HS-27A (cell line): ENCODE measurements at places on chromosomes 1 and 21.

DNA sequence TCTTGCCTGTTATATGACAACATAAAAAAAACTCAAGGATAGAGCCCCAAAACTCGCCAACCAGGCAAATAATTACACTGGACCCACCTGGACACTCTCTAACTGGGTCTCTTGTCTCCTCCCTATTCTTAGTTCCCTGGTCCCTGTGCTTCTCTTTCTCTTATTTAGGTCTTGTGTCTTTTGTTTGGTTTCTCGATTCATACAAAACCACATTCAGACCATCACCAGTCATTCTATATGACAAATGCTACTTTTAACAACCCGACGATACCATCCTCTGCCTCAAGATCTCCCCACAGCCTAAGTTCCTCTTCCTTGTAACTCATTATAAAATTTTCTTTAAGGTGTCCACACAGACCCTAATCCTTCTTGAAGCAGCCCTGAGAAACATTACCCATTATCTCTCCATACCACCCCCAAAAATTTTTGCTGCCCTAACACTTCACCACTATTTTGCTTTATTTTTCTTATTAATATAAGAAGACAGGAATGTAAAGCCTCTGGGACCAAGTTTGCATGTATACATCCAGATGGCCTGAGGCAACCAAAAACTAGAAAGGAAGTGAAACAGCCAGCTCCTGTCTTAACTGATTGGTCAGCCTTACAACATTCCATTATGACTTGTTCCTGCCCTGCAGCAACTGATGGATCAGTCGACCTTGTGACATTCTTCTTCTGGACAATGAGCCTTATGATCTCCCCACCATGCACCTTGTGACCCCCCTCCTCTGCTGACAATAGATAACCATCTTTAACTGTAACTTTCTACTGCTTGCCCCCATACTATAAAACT lies 638.2 kb downstream of the AMY1C start:
- DNase-seq = no peak

GRCh38 chr21:39097335-39097861 lies 85.9 kb downstream of the PSMG1 start:
- no peak for DNase-seq

DNA sequence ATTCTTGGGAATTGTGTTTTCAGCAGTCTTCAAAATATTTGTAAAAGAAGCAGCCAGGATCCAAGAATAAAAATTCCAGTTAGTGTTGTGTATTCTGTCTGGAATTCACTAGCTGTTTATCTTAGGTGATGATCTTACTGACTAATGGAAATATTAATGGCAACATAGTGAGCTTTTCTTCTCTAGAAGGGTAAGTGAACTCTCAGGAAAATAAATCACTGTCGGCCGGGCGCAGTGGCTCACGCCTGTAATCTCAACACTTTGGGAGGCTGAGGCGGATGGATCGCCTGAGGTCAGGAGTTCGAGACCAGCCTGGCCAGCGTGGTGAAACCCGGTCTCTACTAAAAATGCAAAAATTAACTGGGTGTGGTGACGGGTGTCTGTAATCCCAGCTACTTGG lies 87.4 kb upstream of the KIF1B start:
- DNase-seq = no peak

- no peak for DNase-seq
Observed at GRCh38 chr1:150257624-150258585, at the start of gene CA14. TSS of gene CA14 (plus strand) at chr1:150257774. CDS start at chr1:150258129, 355 bp downstream.

DNA sequence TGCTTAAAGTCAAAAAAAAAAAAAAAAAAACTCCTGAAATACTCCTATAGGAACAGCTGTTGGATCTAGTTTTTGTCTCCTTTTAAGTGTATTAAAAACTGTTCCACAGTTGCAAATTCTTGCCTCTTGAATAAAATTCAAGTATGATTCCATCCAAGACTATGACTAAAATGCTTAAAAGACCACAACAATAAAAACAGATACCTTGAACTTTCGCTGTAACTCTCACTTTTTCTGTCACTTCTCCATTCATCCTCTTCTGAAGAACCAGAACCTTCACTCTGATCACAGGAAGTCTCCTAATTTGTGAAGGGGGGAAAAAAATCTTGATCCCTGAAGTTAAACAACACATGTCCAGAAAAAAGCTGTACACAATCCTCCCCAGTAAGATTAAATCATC lies 55.0 kb upstream of the PSMG1 start:
- DNase-seq = no peak

GRCh38 chr1:179297105-179297378 lies 3.4 kb downstream of the SOAT1 start:
- DNase-seq = no peak

- no peak for DNase-seq
Observed at GRCh38 chr1:181514298-181515290, 31.3 kb downstream of the CACNA1E start.

- no peak for DNase-seq
Observed at GRCh38 chr1:104853276-104853675, 1103.6 kb downstream of the AMY1C start.

DNA sequence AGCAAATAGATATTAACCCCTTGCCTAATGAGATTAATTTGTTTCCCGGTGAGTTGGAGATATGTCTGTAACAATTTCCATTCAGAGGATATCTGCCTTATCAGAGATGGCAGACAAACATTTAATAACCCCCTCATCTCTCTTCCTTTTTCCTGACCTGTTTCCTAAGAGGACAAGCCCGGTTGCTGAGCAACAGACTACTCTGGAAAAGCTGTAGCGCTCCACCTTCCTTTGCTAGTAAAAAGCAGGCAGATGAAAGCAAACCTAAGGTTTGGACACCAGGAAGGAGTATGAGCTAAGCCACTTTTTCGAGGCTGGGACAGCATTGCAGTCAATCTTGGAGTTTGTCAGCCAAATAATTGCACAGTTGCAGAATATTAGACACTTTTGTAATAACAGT lies 82.4 kb downstream of the RGS21 start:
- DNase-seq = no peak

DNA sequence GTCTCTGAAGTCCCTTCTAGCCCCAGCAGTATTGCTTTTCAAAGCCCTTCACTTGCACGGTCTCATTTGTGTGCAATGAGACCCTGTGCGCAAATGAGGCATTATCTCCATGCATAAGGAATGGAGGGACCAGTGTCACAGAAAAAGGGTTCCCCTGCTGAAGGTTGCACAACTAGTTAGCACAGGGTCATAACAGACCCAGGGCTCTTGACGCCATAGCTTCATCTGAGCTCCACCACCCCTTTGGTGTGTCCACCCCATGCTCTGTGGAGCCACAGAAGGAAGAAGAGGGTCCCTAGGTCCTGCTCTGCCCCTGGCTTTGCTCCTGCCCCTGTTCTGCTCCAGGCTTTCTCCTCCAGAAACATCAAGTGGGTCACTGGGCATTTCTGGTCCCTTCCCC lies 12.6 kb downstream of the SH2D2A start:
- DNase-seq = no peak

- DNase-seq = no peak
Observed at GRCh38 chr1:23837908-23838307, 12.7 kb upstream of the HMGCL start.

DNA sequence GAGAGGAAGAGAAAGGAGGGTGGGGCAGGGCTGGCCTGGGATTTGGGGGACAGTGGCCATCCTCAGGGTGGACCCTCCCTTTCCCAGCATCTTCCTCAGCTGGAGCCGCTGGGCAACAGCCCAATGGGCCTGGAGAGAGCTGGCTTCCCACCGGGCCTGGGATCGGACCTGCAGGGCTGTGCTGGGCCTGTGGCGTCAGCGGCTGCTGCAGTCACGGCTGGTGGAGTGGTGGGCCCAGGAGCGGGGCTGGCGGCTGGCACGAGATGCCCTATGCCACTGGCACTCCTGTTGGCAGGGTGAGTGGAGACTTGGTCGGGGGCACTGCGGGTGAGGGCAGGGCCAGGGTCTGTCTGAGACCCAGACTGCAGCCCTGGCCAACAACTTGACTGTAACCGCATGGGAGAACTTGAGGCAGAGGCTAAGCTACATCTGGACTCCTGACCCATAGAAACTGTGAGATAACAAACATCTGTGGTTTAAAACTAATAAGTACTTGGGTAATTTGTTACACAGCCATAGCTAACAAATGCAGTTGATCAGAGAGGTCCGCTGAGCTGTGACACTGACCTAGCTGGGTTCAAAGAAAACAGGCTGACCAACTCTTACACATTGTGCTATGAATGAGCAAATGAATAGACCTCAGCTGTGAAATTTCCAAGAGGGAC lies 17.9 kb downstream of the C1orf167 start:
- DNase-seq = no peak

- DNase-seq = no peak
Observed at GRCh38 chr1:217364220-217364619, 266.7 kb downstream of the GPATCH2 start.

DNA sequence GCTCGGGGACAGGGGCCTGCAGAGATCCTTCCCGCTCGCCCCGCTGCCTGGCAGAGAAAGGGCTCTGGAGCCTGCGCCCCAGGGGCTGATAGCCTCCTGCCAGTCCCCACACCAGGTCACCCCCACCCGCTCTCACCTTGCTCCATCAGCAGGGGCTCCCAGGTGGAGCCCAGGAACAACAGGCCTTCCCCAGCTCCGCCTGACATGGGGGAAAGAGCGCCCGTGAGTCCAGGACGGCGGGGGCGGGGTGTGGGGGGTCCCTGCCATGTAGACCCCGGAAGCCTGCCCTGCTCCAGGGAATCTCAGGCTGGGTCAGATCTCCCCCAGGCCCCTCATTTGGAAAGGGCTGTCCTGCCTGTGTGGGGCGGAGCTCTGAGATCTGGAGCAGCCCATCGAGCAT lies 166.5 kb downstream of the PRDM16 start:
- DNase-seq = no peak

DNA sequence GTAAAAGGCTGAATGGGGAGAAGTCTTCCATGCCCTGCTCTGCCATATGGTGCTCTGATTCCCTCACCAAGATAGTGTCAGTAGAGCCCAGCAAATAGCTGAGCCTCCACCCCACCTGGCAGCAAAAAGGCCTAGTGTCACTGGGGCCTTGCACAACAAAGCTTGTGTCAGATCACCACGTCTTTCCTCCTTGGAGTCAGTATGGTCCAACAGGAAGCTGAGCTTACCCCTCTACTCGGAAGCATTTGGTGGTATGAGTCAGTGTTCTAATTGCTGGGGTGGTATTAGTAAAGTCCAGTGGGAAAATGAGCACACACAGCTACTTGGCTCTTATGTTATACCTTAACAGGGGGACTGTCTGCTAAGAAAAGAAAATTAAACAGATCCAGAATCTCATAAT lies 18.7 kb upstream of the RRP15 start:
- no peak for DNase-seq

DNA sequence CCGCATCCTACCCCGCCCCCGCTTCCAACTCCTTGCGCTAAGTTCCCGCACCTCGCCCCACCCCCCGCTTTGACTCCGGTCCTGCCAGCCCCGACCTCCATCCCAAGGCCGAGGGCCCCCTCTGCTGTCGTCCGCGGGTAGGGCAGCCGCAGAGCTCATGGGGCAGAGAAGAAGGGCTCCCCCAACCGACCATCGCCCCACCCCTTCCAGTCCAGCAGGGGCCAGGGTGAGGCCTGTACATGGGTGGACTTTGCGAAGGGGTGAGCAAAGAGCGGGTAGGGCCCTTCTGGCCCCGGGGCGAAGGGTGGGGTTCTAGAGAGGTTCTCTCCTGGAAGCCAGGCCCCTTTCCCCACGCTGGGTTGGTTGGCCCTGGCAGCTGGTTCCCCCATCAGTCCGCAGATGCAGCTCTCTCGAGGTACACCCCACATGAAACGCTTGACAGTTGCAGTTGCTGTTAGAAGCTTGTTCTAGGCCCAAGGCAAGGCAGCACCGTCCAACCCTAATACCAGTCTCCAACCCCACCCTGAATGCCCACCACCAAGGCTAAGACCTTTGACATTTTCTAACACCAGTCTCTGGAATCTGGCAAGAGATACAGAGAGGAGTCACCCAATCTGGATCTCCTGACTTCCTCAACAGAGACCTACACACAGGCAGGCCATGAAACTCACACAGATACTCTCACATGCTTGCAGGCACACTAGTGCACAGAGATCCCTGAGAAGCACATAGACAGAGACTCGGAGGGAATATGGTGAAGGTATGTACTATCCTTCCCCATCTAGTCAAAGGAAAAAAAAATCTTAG lies 25.3 kb upstream of the ADGRB2 start:
- peak; percentile 63 for DNase-seq

GRCh38 chr1:62621907-62622306 lies 24.6 kb downstream of the ANGPTL3 start:
- peak; percentile 85 for DNase-seq

- DNase-seq = no peak
Observed at GRCh38 chr1:102732927-102733326, 375.4 kb downstream of the COL11A1 start.

DNA sequence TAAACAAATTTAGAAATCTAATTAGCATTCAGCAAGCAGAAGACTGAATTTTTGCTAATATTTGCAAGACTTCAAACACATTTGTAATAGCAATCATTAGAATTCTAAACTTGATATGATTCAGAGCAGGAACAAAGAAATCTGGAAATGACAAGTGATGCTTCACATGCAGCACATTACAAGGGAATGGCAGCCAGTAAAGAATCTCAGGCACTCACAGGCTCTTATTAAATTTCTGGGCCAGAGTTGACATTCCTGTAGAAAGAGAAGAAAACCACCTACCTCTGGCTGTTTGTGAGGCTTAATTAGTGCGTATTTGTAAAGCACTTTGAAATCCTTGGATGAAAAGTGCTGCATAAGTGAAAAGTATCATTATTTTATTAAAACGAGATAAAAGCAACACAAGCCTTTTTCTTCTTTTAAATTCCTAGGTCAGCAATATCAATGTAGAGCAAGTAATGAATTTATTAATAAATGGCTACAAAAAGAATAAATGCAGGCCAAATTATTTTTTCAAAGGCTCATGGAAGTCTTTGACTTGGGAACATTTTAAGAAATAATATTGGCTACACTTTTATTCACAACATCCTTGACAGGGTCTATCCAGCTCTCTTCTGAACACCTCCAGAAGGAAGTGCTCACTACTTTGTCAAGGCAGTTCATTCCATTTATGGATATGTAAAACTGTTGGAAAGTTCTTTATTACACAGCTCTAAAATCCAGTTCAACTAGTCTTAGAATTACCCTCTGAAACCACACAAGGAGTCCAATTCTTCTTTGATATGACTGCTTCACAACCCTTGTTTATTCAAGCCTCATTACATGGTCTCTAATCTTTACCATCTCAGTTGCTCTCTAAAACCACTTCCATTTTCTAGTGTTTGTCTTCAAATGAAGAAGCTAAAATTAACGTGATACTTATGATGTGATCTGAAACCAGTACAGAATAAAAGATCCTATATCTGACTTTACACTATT lies 32.1 kb upstream of the SCYL3 start:
- no peak for DNase-seq

- no peak for DNase-seq
Observed at GRCh38 chr1:9061252-9061960, 8.0 kb downstream of the SLC2A5 start.

GRCh38 chr1:61255358-61255703 lies 173.0 kb downstream of the NFIA start:
- no peak for DNase-seq
